Astrocyte (in vitro differentiated cells and primary cell): ENCODE measurements at places on chromosomes 2 and 18. TPM values are rescaled to one million over a fixed set of nuclear protein-coding genes. Genes with fewer than 3 reads are reported as not detected.

DNA sequence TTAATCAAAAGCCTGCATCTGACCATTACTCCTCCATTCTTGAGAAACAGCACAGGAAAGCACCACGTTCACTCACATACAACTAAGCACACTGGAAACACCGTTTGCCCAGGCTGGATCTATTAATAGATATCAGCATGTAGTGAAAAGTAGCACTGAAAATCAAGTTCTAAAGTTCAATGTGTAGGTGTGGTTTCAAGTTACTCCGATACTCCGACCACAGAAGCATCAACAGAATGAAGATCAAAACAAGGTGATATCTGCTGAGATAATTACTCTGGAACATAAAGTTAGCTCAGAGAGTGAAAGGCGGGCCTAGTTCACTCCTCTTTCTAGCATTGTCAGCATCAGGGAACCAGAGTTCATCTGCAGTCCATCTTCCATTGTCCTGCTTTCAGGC, 1367.4 kb upstream of the ACVR2A start:
- no peak overlapping the region for H3K4me3 ChIP-seq
- peaks cover 4% of the 10 kb centered on the region for H3K4me1 ChIP-seq
- DNase-seq, result peak; percentile 12
- no peaks in the 10 kb centered on the region for H3K27me3 ChIP-seq
- H3K36me3 ChIP-seq, result no peaks in the 10 kb centered on the region

Gene NCKAP5
- 1.5 and 2.7 TPM in 2 replicates for total RNA-seq

DNA sequence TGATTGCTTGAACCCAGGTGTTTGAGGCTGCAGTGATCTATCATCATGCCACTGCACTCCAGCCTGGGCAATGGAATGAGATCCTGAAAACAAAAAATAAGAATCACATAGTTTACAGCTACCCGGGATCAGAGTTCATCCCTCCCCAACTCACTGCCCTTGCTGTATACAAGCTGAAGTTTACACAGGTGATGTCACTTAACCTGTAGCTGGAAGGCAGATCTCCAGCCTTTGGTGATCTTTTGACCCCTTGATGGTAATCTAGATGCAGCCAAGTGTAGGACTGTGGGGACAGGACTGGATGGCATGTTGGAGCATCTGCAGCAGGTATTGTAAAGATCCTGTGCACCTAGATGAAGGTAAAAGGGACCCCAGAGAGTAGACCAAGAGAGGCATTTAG, 66.7 kb upstream of the SLC14A2 start:
- H3K36me3 ChIP-seq, result no peaks in the 10 kb centered on the region
- no peak overlapping the region for H3K27ac ChIP-seq
- peaks cover 3% of the 10 kb centered on the region for H3K27me3 ChIP-seq
- H3K4me3 ChIP-seq, result no peak overlapping the region
- no peak for DNase-seq
- no peaks in the 10 kb centered on the region for H3K4me1 ChIP-seq

GRCh38 chr2:158723921-158724802, 71.0 kb upstream of the DAPL1 start:
- no peak overlapping the region for H3K4me3 ChIP-seq
- H3K4me1 ChIP-seq, result no peaks in the 10 kb centered on the region
- DNase-seq, result no peak
- H3K27me3 ChIP-seq, result peaks cover 3% of the 10 kb centered on the region
- no peaks in the 10 kb centered on the region for H3K36me3 ChIP-seq

GRCh38 chr2:23756593-23757292, 170.2 kb downstream of the ATAD2B start:
- no peak for DNase-seq
- no peak overlapping the region for H3K4me3 ChIP-seq
- H3K27ac ChIP-seq, result no peak overlapping the region
- H3K27me3 ChIP-seq, result no peaks in the 10 kb centered on the region
- H3K4me1 ChIP-seq, result peaks cover 10% of the 10 kb centered on the region
- peaks cover 2% of the 10 kb centered on the region for H3K36me3 ChIP-seq

DNA sequence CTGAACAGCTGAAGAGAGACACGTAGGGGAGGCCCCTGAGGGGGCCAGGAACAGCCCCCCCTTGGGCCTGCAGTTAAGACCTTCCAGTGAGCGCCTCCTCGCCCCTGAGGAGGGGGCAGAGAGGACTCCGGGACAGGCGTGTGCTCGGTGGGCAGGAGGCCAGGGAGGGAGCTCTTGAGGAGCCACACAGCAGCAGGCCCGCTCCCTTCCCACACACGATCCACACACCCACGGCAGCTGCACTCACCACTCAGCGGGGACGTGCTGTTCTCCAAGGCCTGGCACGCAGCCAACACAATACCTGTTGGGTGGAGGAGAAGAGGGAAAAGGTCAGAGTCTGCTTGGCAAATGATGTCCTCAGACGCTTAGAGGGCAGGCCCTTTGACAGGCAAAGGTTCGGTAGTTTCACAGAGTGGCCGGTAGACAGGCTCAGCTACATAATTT, 39.0 kb downstream of the TGFA start:
- H3K27me3 ChIP-seq, result peaks cover 4% of the 10 kb centered on the region
- no peaks in the 10 kb centered on the region for H3K36me3 ChIP-seq
- no peak overlapping the region for H3K27ac ChIP-seq
- no peaks in the 10 kb centered on the region for H3K4me1 ChIP-seq

- H3K4me3 ChIP-seq, result no peak overlapping the region
- H3K36me3 ChIP-seq, result no peaks in the 10 kb centered on the region
- DNase-seq, result no peak
- no peaks in the 10 kb centered on the region for H3K27me3 ChIP-seq
Measured at GRCh38 chr2:43088143-43089073, 138.0 kb downstream of the ZFP36L2 start.

GRCh38 chr2:202944816-202945215, 32.7 kb downstream of the CARF start:
- peak; percentile 39 for DNase-seq
- no peak overlapping the region for H3K27ac ChIP-seq
- H3K27me3 ChIP-seq, result no peaks in the 10 kb centered on the region
- peaks cover 3% of the 10 kb centered on the region for H3K36me3 ChIP-seq

DNA sequence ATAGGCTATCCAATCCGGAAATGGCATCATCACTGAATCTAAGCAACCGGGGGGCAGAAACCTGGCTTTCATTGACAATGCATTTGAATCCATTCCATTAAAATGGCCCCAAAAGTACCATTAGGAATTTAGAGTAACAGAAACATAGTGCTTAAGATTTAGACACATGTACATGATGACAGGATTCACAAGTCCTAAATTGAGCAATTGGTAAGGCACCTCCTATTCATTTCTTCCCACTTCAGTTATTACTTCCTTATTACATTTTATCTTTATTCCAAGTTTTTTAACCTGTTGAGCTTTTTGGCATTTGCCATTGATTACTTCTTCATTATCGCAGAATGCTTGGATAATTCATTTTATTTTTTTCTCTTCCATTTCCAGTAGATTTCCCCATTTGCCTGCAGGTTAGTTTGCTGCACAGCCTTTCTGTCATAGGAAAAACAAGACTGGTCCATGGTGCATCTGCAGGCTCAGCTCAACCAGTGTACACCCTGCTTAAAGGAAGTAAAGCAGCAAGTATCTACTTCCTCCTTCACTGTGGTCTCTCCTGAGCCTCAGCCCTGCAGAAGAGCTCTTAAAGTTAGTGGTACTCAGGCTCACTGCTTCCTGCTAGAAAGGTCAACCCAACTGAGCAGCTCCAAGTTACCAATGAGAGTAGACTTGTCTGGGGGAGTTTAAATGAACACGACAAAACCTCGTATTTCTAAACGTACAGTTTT, 89.2 kb downstream of the DOCK10 start:
- no peak for DNase-seq
- H3K4me1 ChIP-seq, result peaks cover 15% of the 10 kb centered on the region
- no peak overlapping the region for H3K27ac ChIP-seq
- H3K4me3 ChIP-seq, result no peak overlapping the region
- H3K27me3 ChIP-seq, result no peaks in the 10 kb centered on the region
- H3K36me3 ChIP-seq, result no peaks in the 10 kb centered on the region

Gene SPEG
- 71.2 and 76.1 TPM in 2 replicates for total RNA-seq

Gene BOLL
- not detected in 2 replicates for total RNA-seq

DNA sequence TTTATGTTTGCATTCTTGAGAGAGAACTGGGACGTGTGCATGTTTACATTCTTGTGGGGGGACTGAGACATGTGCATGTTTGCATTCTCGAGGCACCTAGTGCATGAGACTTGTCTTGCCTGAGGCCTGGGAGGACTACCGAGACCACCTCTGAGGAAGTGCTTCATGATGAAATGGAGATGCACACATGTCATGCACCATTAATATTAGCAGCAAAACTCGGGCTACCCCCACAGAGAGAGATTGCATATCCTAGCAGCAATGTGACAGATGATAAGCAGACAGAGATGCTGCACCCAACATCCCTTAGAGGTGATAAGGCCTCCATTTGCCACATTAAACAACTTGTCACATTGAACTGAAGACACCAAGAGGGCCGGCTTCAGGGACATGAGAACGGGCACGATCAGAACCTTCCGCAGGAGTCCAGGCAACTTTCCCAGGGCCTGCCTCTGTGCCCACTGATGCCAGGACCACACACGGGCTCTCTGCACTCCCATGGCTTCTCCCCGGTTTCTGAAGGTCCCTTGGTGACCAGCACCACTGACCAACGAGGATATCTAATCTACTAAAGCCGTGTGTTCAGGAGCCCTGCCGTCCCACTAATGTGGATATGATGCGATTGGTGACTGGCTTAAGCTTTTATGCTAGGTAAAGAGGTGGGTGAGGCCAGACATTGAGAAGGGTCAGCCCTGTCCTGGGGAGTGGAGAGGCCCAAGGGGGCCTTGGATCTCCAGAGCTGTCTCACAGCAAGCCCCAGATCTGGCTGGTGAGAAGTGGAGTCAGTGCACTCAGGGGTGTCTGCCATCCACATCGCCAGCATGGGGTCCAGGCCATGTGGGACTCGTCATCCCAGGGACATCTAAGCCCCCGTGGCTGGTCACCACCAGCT, 208.3 kb downstream of the NDUFA10 start:
- no peaks in the 10 kb centered on the region for H3K36me3 ChIP-seq
- no peak for DNase-seq
- no peaks in the 10 kb centered on the region for H3K27me3 ChIP-seq
- no peak overlapping the region for H3K27ac ChIP-seq
- H3K4me3 ChIP-seq, result no peak overlapping the region

Gene VIT
- not detected in 2 replicates for total RNA-seq

DNA sequence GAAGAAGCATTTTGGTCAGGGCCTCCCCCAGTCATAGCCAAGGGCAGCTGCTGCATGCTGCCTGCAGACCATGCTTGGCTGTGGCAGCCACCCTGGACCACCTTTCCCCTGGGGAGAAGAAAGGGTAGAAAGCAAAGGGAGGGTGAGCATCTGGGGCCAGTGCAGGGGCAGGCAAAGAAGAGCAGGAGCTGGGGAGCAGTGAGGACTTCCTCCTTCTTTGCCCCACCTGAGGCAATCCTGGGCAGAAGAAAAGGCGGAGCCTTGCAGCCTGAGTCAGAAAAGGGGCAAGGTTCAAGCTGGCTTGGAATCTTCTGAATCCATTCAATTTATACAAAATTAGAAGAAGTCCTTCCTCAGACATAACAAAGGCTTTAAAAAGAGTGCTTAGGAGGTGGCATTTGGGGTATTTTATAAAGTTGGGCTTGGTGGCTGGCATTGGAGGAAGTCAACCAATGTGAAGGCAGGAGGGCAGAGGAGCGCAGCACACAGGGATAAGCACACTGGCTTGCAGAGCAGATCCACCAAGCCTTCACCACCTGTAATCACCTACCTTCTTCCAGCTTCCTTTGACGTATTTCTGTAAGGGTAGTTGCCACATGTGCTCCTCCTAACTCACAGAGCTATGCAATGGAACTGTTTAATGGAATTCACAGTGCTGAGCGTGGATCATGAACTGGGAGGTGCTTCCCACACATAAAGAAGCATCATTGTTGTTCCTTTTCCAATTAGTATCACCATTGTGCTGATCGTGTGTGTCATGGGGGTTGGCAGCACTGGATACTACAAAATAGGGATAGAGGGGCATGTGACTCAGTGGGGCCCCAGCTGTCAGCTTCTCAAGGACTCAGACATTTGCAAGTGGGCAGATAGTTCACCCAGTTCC, 154.4 kb upstream of the EPAS1 start:
- H3K4me1 ChIP-seq, result no peaks in the 10 kb centered on the region
- no peak for DNase-seq
- H3K27me3 ChIP-seq, result no peaks in the 10 kb centered on the region
- no peaks in the 10 kb centered on the region for H3K36me3 ChIP-seq
- H3K4me3 ChIP-seq, result no peak overlapping the region

Gene CTDP1
- total RNA-seq, result 30.2 and 31.7 TPM in 2 replicates

Gene C2orf15
- total RNA-seq, result 0.59 and 0.60 TPM in 2 replicates

GRCh38 chr2:23241611-23242245, 143.3 kb upstream of the KLHL29 start:
- no peaks in the 10 kb centered on the region for H3K27me3 ChIP-seq
- DNase-seq, result no peak
- H3K27ac ChIP-seq, result no peak overlapping the region
- H3K4me3 ChIP-seq, result no peak overlapping the region
- no peaks in the 10 kb centered on the region for H3K36me3 ChIP-seq

- no peak overlapping the region for H3K27ac ChIP-seq
- no peaks in the 10 kb centered on the region for H3K4me1 ChIP-seq
- no peaks in the 10 kb centered on the region for H3K27me3 ChIP-seq
- H3K36me3 ChIP-seq, result peaks cover 2% of the 10 kb centered on the region
- no peak for DNase-seq
Measured at GRCh38 chr2:217952409-217952808, 50.4 kb downstream of the TNS1 start.

DNA sequence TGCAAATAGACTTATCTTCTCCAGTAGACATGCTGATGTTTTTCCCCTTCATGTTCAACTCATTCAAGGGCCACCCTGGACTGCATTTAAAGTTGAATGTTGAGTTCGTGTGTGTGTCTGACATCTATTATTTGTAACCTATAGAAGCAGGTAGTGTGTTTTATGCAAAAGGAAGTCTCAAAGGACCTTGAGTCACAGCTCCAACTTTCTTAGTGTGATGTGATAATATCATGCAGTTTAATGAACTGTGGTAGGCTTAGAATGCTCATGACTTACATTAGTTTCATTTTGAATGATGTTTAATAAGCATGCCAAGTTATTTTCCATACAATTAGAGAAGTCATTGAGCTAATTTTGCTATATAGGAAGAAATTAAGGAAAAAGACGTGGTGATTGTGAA, 67.9 kb downstream of the CERS6 start:
- H3K27ac ChIP-seq, result no peak overlapping the region
- no peak for DNase-seq

DNA sequence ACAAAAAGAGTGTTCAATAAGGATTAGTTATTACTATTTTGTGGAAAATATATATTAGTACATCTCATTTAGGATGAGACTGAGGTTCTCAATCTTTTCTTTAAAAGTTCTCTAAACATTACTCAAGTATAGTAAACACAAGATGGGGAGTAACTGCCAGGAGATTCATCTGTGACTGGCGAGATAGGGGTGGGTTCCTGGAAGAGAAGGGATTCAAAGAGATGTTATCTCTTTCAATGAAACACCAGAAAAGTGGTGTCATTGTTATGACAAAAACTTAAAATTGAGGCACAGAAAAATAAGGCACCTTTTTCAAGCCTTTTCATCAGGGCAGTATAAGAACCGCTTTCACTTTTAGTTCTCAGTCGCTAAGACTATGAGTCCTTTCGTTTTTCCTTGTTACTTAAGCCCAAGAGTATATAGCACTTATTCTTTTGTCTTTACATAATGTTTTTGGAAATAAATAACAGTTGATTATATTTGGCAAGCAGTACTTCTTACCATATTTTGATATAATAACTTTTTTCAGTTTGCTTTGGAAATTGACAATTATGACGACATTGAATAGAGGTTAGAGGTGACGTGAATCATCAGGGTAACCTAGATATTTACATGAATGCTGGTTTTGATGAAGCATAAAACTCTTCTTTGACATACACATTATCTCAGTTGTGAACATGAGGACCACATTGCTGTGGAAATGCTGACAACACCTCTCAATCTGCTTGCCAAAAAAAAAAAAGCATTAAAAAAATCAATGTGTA, 393.9 kb upstream of the TCF4 start:
- H3K4me1 ChIP-seq, result peaks cover 2% of the 10 kb centered on the region
- H3K36me3 ChIP-seq, result no peaks in the 10 kb centered on the region

Gene AQP4
- 0.22 TPM in 1 of 2 replicates, not detected in the other for total RNA-seq
